Activated CD4-positive, alpha-beta memory T cell treated with anti-CD3 and anti-CD28 coated beads, Interleukin-2, amount 10 ng/mL, durations not matched to agents 7 days and 5 days (primary cell): ENCODE measurements at places on chromosomes 3 and 15.

- H3K27ac ChIP-seq: no peak overlapping the region
- peaks cover 19% of the 10 kb centered on the region for H3K27me3 ChIP-seq
- H3K4me1 ChIP-seq: peaks cover 2% of the 10 kb centered on the region
- H3K4me3 ChIP-seq: no peak overlapping the region
- no peaks in the 10 kb centered on the region for H3K36me3 ChIP-seq
Measured at GRCh38 chr3:173588556-173588955, 191.0 kb downstream of the NLGN1 start.

GRCh38 chr3:77933926-77934325 lies 894.0 kb downstream of the ROBO2 start:
- no peak overlapping the region for H3K4me3 ChIP-seq
- no peak for DNase-seq
- H3K27me3 ChIP-seq: no peaks in the 10 kb centered on the region
- no peaks in the 10 kb centered on the region for H3K36me3 ChIP-seq
- H3K4me1 ChIP-seq: no peaks in the 10 kb centered on the region

GRCh38 chr3:168072323-168072650 lies 23.4 kb downstream of the GOLIM4 start:
- no peaks in the 10 kb centered on the region for H3K27me3 ChIP-seq
- no peak overlapping the region for H3K4me3 ChIP-seq
- H3K36me3 ChIP-seq: no peaks in the 10 kb centered on the region
- no peaks in the 10 kb centered on the region for H3K4me1 ChIP-seq
- DNase-seq: no peak

DNA sequence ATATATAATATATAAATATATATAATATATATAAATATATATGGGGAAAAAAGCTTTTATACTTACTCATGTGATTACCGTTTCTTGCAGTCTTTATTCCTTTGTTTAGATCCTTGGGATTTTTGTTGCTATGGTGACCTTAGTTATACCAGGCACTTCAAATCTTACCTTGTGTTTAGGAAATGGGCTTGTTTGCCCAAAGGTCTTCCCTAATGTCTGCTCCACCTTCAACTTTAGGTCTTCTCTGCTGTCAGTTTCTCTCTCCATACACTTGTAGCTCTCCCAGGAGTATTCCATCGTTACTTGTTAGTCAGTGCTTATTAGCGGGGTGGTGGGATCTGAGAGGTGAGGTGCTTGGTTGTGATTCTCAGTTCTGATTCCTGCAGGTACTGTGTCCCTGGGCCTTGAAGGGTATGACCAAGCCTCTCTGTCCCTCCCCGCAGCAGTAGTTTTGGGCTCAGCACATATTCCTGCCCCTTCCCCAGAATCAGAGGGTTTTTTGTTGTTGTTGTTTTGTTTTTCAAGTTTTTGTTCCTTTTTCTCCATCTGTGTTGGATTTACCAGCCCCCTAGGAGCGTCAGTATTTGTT lies 9.6 kb upstream of the LAMP3 start:
- no peaks in the 10 kb centered on the region for H3K4me1 ChIP-seq
- no peak overlapping the region for H3K4me3 ChIP-seq
- no peaks in the 10 kb centered on the region for H3K36me3 ChIP-seq
- no peak for DNase-seq
- no peak overlapping the region for H3K27ac ChIP-seq
- H3K27me3 ChIP-seq: peaks cover 32% of the 10 kb centered on the region

DNA sequence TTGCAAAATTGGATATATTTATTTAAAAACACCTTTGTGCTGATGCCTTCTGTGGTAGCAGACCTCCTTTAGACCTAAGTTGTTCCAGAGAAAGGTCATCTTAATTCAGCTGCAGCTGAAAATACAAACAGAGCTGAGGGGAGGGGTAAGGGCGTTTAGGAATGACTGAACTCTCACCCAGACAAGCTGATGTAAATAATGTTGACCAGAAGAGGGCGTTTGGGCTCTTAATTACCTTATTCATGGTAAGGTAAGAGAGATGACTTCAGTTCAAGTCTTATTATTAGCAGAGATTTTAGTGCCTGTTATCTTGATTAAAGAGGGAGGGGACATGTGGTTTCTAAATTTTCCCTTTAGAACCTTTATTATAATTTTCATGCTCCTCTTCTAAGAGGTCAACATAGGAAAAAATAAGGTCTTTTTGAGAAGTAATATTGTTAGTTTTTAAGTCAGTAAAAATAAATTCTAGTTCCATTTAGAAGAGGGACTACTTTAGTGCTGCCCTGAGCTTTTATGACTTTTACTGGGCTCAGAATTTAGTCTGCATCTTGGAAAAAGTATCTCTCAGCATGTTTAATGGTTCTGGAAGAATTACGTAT lies 46.3 kb downstream of the GPR171 start:
- H3K36me3 ChIP-seq: no peaks in the 10 kb centered on the region
- no peaks in the 10 kb centered on the region for H3K4me1 ChIP-seq
- H3K27me3 ChIP-seq: peaks cover under 1% of the 10 kb centered on the region
- no peak overlapping the region for H3K4me3 ChIP-seq
